Natural killer cell (primary cell): ENCODE measurements at places on chromosomes 12 and 14. TPM values are rescaled to one million over a fixed set of nuclear protein-coding genes. Genes with fewer than 3 reads are reported as not detected.

- DNase-seq, result no peak
These were observed 83.4 kb downstream of the STXBP6 start for GRCh38 chr14:24966579-24966964.

AMDHD1 gene
- total RNA-seq, result 1.2 TPM

TMEM260 gene
- 21.3 TPM for total RNA-seq

DNA sequence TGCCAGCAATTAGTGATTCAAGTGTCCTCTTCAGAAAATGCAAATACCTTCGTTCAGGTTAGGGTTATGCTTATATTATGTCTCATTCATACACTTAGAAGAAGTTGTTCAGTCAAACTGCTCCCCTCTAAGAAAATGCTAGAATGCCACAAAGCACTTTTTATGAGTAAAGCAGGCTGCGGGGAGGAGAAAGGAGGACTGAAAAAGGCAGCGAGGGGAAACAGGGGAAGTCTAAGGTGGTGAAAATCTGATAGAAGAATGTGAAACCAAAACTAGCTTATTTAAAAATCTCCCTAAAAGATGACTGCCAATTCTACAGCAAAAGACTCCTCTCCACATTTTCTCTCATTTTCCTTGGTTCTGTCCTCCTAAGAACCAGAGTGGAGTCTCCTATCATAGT lies 70.1 kb downstream of the PRKD1 start:
- DNase-seq, result no peak

GRCh38 chr14:47154276-47154797 lies 502.8 kb upstream of the RPL10L start:
- no peak for DNase-seq

GRCh38 chr14:56081139-56081538 lies 37.1 kb upstream of the PELI2 start:
- no peak for DNase-seq

KRT6C gene
- total RNA-seq, result not detected

LUM gene
- total RNA-seq, result not detected

TEX52 gene
- not detected for total RNA-seq

DNA sequence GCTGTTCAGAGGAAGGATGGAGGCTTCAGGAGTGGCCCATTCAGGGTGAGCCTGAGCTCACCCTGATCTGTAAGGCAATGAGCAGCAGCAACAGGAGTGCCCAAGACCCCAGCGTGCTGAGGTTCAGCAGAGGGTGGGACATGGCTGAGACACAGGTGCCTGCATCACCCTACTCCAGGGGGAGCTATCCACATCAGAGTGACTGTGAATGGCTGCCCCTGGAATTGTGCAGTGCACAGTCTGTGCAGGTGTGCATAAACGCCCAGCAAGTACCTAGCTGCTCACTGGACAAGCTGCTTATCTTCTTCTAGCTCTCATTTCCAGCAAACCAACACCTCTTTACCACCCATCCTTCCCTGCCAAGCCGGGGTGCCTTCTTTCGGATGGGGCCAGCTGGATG lies 140.6 kb upstream of the PRMT8 start:
- DNase-seq, result no peak

DNA sequence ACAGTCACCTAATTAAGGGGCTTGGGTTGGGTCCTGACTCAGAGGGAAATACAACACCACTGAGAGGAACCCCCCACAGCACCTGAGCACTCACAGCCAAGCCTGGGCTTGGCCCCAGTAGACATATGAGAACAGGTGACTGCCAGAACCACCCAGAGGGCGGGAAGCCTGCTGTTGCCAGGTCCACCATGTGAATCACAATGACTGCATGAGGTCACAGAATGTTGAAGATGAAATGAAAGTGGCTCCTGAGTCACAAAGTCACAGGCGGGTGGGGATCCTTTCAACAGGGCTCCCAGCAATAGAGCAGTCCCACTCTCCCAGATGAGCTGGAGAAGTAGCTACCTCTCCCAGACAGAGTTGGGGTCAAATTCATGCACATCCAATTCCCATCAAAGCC lies at the start of gene LRRC74A:
TSS of gene LRRC74A (plus strand) at position 287 of the 400 bp plus-strand sequence. CDS start 290 bp downstream, outside the sequence.
- DNase-seq, result no peak

RILPL1 gene
- total RNA-seq, result 1.3 TPM

IFNG-AS1 gene
- 1.4 TPM for total RNA-seq

GRCh38 chr14:67680941-67681340 lies 6.5 kb upstream of the VTI1B start:
- DNase-seq, result no peak

DNA sequence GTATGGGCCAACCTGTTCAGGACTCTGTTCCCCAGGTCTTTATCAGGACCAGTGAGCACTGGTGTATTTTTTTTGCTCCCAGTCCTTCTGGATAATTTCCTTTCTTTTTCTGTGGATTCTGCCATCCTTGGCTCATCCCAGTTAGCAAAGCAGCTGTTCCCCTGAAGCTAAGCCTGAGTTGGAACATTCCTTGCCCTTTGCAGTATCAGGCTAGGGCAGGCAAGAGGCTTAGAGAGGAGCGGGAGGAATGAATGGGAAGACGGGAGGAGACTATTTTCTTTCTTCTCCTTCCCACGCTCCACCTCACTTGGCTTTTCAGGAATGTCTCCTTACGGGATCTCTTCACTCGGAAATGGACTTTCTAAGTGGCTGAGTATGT lies 29.2 kb downstream of the ERG28 start:
- DNase-seq, result no peak

- no peak for DNase-seq
These were observed 165.7 kb downstream of the AKAP6 start for GRCh38 chr14:32494609-32495434.

- no peak for DNase-seq
These were observed 3.8 kb downstream of the SOAT2 start for GRCh38 chr12:53107122-53107521.

GRCh38 chr12:49131894-49132461 lies 783 bp upstream of the TUBA1B start:
- no peak for DNase-seq

DNA sequence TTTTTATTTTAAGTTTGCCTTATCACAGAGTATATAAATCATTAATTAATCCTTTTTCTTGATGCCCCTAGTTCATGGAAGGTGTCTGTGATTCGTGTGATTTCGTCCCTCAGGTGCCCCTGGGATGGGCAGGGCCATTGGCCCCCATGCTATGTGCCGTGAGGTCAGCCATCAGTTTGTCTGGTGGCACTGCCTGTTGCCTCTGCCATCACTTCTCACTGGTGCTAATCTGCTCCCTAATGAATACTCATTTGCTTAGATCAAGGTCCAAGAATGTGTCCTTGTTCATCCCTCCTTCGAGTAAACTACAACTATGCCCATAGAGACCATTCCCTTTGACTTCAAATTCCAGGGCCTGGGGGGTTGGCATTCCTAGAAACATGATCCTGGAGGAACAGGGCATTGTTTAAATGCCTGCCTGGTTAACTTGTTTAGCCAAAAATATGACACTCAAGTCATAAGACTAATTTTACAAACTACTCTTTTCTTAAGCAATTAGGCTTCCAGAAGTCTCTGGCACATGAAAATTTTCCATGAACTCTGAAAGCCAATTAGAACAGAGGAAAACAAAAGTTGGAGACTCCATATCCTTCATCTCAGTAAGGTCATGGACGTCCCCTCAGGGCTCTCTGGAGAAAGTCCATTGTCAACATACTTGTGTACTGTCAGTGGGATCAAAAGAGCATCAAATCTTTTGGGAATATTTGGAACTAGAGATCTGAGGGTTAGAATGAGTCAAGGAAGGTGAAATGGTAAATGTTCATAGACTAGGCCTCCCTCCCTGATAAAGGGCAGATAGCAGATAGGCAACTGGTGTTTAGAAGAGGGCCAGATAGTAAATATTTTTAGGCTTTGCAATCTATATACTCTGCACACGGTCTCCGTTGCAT lies 90.9 kb upstream of the PLXNC1 start:
- no peak for DNase-seq

GRCh38 chr14:68346556-68347343 lies 446.1 kb downstream of the ZFP36L1 start:
- DNase-seq, result no peak

CACNA1C gene
- 0.08 TPM for total RNA-seq

TRIM9 gene
- total RNA-seq, result 0.25 TPM

- no peak for DNase-seq
These were observed 315.2 kb upstream of the G2E3 start for GRCh38 chr14:30243805-30244204.

DNA sequence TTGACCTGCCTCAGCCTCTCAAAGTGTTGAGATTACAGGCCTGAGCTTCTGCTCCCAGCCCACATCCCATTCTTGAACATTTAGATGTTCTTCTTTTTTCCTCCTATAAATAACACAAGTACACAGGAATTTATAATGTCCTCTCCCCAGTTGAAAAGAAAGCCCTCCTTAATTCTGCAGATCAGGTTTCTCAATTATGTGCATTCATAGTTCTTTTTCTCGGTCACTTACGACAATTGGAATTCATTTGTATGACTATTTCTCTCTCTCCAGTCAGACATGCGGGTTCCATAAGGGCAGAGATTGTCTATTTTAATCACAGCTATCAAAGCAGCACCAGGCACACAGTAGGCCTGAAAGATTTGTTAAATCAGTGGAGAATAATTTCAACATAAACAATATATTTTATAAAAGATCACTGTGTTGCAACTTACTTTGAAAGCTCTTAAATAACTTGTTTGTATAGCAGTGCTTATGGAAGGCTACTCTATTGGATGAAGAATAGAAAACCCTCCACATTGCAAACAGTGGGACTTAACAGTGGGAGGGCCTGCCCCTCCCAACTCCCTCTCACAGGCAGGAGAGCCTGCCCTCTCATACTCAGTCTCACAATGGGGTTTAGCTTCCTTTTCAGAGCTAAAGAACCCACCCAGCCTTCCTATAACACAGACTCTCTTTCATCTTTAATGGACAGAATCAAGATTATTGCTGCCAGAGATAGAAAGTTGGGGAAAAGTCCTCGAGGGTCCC lies 84.1 kb upstream of the TRAF3 start:
- no peak for DNase-seq

DNA sequence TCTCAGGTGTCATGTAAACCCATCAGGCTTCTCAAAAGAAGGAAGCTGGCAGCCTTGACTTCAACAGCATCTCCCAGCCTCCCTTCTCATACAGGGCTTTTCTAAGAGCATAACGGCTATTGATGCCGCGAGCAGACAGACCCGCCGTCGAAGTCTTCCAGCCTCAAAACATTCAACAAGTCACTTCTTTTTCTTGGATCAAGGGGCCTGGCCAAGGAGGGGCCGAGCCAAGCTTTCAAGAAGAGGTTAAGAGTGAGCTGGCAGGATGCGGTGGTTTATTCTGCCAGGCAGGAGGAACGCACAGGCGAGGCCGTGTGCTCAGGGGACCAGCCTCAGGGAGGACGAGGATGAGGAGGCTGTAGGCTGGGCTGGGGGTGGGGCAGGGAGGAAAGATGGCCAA lies 102.9 kb upstream of the RFLNA start:
- no peak for DNase-seq

OR6C2 gene
- total RNA-seq, result not detected

PLEKHH1 gene
- not detected for total RNA-seq

ANKS1B gene
- not detected for total RNA-seq

GALNT6 gene
- total RNA-seq, result 38.5 TPM

GRCh38 chr12:54053751-54054741 lies at the start of gene HOXC4:
Gene HOXC4, plus strand, starts transcription at chr12:54053835. Its CDS starts 88 bp downstream, at chr12:54053923.
- no peak for DNase-seq

GALNT9 gene
- not detected for total RNA-seq

DNA sequence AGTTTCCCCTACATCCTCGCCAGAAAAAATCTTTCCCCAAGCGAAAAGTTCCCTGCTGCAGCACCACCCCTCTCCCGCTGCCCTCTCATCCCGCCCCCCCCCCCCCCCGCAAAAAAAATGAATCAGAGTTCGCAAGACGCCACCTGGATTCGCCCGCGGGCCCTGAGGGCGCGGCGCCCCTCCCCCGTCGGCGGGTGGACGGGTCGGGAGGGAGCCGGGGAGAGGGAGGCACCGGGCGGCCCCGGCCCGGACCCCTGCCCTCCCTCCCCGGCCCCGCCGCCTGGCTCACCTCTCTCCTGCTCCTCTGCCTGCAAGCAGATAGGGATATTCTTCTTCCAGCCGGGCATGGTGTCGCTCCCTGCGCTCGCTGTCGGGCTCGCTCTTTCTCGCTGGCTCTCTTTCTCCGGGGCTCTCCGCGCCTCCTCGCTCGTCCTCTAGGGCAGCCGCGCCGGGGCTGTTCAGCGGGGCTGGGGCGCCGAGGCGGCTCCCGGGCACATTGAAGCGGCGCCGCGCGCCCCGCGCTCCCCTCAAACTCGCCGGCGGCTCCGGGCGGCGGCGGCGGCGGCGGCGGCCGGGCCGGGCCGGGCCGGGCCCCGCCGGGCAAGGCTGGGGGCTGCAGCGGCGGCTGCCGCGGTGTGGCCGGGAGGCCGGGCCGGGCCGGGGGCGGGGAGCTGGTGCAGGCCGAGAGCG lies 200.3 kb upstream of the CAND1 start:
- DNase-seq, result peak; percentile 67

TMCC3 gene
- 29.3 TPM for total RNA-seq

DNA sequence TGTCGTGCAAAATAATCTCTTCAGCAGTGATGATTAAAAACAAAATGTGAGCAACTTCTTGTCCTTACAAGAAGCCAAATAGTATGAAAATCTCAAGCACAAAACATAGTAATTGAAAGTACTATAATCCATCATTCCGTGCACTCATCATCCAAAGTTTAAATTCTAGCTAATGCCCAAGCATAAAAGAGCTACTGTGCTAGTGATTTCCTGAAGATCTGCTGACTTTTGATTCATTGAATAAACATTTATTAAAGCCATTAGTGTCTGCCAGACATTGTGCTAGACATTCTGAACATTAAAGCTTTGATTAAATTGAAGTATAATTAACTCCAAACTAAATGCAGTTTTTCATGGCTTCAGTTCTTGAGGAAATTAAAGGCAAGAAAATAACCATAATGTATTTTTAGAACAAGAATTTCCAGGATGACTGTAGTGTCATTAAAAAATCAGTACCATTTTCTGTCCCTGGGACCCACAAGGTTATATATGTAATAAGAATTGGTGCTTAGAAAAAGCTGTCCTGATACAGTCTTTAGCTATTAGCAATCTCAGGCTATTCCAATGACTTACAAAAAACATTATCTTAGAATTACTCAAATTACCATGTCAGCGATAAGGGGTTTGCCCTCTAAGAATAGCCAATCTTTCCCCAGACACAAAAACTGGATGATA lies 71.7 kb downstream of the CMAS start:
- DNase-seq, result no peak

RTL1 gene
- not detected for total RNA-seq

PRR4 gene
- 3.6 TPM for total RNA-seq

E2F7 gene
- total RNA-seq, result 0.30 TPM

TESPA1 gene
- total RNA-seq, result 53.5 TPM

DNAJC22 gene
- total RNA-seq, result not detected

IAPP gene
- not detected for total RNA-seq

MRPL52 gene
- 40.5 TPM for total RNA-seq

KRT83 gene
- not detected for total RNA-seq

GRIP1 gene
- 1.3 TPM for total RNA-seq

GRCh38 chr14:51087031-51087441 lies 7.9 kb downstream of the TRIM9 start:
- DNase-seq, result no peak
